ENCODE measurements at places on chromosomes 7 and 10.

DNA sequence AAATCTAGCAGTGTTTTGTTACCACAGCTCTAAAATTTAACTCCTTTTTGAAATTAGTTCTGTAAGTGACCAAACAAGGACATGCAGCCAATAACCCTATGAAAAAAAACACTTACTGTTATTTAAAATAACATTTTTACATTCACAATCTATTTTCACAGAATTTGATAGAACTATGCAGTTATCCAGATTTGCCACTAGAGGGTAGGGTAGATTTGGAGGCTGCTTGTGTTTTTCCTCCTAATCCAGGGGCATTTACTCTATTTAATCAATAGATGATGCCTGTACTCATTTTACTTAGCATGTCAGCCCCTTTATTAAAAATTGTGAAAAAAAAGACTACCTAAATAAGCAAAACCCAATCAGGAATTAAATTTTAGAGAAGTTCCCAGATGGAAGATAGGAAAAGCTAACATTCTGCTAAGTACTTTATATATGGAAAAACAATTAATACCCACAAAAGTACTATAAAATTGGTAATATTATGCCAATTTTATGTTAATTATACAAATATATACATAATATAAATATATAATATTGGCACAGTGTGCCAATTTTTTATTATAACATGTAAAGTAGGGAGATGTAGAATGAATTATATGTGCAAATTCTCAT, 18.1 kb upstream of the LIPK start:
- no peak for DNase-seq

GRCh38 chr7:103859709-103860108, 129.7 kb downstream of the RELN start:
- DNase-seq = no peak

DNA sequence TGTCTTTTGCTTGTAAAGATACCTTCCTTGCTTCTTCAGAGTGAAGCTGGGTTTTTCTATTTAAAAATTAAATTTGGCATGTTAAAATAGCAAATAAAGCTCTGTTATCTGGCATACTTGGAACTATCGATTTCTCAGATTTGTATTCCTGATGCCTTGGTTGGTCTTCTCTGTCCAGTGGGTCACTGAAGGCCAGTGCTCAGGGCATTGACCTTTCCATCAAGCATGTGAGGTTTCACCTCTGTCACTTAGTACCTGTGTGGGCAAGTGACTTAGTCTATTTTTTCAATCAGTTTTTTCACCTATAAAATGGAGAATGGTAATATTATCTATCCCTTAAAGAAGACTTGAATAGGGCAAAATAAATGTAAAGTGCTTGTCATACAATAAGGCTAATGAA, 311.3 kb downstream of the BICC1 start:
- DNase-seq = no peak

DNA sequence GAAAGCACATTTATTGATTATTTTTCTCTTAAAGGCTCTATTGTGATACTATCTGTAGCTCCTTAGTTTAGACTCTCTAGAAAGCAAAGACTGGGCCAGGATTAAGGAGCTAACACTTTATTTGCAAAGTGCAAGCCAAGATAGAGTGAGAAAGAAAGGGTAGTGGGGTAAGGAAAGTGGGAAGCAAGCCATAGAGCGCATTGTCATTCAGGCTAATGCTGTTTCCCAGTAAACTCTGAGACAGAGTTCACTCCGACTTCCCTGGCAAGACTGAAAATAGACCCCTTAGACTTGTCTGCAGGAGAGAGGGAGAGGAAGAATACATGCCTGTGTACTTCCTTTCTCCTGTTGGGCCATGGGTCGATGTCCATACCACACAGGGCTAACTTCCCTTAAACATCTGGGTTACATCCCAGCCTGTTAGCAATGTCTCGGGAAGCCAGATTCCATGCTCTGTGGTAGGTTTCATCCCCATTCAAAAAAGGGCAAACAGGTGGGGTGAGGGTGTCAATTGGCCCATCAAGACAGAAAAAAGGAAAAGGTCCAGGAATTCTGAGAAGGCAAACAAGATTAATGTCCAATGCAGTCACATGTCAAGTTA, 875.8 kb upstream of the CELF2 start:
- DNase-seq = no peak

GRCh38 chr7:107118109-107118900, 50.5 kb upstream of the HBP1 start:
- no peak for DNase-seq

- DNase-seq = no peak
Measured at GRCh38 chr10:118773041-118773440, 18.3 kb upstream of the CACUL1 start.

- no peak for DNase-seq
Measured at GRCh38 chr10:60986791-60987190, 42.8 kb upstream of the RHOBTB1 start.

GRCh38 chr7:43572516-43573049, 10.3 kb upstream of the STK17A start:
- no peak for DNase-seq

DNA sequence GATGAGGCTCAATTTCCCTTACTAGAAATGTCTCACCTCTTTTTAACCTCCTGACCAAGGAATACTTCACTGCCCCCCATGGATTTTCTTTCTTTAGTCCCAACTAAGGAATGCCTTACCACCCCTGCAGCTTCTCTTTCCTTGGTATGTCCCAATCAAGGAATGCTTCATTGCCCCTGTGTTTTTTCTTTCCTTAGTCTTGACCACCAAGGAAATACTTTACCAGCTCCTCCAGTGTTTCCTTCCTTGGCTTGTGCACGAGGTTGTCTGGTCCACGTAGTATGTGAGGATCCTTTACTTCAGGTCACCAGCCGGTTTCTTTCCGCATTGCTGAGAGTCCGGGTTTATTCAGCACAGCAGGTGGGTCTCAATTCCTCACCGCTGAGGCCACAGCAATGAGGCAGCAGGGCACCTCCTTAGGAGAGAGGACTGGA, 59.3 kb downstream of the CYP2C9 start:
- DNase-seq = no peak

GRCh38 chr7:73701357-73701995, 18.0 kb downstream of the STX1A start:
- no peak for DNase-seq

Measured in stimulated activated CD4-positive, alpha-beta T cell treated with anti-CD3 and anti-CD28 coated beads, Interleukin-15, amount 100 ng/mL, for 1 hour (primary cell).